ENCODE measurements at places on chromosomes 6 and 20.

DNA sequence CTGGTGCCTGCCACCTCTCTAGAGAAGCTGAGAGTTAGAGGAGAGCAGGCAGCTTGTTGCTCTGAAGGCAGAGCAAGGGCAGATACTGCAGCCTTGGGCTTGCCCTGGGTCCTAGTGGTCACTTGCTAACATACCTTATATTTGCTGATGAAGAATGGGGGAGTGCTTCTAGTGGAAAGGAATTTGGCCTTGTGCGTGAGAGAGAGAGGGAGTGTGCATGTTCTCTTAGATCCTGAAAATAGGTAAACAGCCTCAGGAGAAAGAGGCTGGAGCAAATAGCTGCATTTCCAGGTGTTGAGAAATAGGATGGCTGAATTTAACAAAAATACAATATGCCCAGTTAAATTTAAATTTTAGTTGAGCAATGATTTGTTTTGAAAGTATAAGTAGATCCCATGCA lies 724.5 kb upstream of the FLRT3 start:
- DNase-seq: no peak

- DNase-seq: no peak
Observed at GRCh38 chr6:43807228-43808061, 37.4 kb downstream of the VEGFA start.

DNA sequence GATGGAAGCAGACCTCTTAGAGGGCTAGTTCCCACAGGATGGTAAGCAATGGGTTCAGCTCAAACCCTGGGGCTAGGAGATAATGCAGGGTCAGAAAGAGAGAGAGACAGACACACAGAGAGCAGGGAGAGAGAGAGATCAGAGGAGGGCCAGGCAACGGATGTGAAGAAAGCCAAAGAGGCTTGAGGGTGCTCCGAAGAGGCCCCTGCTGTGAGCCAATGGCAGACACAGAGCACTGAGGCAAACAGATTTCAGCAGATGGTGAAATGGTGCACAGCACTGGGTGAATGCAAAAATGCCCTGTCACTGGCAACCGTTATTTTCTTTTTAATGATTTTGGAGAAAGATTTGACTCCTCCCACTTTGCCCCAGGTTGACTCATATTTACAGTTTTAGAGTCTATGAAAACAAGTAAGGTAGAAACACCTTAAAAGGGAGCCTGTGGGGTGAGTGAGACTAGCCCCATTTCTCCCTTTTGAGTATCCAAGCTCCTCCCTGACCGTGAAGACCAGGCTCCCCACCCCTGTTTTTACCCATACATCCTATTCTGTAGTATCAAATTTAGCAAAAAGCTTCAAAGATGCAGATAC lies 840 bp downstream of the DEFB132 start:
- no peak for DNase-seq

GRCh38 chr20:63032861-63033793 lies 26.4 kb upstream of the BHLHE23 start:
- DNase-seq: no peak

DNA sequence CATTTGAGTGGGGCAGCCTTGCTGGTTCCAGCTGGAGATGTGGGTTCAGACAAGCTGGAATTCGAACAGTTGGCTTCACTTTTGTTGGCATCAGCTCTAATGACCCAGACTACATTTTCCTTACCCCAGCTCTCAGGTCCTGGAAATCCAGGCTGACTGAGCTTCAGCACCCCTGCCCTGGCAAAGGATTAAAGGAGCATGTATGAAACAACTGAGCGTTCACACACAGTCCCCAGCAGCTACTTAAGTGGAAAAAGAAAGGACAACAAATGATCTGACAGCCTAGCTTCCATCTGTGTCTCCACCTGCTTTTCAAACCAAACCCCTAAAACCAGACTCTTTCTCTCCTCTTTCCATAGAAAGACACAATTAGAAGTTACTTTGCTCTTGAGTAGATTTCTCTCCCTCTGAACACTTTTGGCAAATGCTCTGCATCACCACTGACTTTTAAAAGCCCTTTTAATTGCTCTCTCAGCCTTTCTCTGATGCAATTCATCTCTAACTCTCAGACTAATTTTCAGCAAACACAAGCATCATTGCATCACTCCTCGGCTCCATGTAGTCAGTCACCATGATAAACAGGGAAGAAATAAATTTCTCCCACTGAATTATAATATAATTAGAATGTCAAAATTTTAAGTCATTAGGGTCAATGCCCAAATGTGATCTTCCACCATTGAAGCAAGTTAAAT lies 28.1 kb downstream of the ROS1 start:
- no peak for DNase-seq
